Stimulated activated CD8-positive, alpha-beta memory T cell treated with anti-CD3 and anti-CD28 coated beads, Interleukin-15, amount 100 ng/mL, for 24 hours (primary cell): ENCODE measurements at places on chromosomes 2 and 18.

GRCh38 chr2:69848186-69848790 is 18.8 kb downstream of the GMCL1 start:
- no peak for DNase-seq

DNA sequence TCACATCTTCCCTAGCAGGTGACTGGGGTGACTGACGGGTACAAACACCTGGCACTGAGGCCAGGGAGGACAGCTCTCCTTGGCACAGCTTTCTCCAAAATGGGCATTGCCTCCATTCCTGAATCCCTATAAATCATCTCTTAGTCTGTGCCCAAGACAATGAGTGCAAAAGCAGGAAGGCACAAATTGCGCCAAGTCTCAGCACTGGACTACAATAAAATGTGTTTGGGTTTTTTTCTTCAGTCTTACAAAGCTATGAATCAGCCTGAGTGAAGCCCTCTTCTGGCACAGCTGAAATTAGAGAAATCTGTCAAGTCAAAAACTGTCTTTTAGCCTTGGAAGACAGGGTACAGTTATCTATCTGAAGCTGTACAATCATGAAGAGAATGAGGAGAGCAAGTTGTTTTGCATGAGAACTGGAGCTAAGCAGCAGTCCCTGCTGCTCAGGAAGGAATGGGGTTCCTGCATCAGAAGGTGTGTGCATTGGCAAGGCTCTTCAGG is 90.8 kb downstream of the EPB41L3 start:
- no peak for DNase-seq

DNA sequence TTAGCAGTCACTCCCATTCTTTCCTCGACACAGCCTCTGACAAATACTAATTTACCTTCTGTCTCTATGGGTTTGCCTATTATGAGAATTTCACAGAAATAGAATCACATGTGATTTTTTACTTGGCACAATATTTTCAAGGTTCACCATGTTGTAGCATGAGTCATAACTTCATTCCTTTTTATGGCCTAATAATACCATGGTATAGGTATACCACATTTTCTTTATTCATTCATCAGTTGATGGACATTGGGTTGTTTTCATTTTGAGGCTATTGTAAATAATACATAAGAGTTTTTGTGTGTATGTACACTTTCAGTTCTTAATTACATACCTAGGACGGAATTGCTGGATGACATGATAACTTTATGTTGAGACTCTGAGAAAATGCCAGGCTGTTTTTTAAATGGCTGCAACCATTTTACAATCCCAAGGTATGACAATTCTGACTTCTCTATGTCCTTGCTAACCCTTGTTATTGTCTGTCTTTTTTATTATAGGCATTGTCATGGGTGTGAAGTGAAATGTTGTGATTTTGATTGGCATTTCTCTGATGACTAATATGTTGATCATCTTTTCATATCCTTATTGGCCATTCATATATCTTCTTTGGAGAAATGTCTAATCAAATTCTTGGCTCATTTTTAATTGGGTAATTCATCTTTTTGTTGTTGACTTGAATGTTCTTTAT is 87.9 kb downstream of the IRS1 start:
- DNase-seq, result no peak

DNA sequence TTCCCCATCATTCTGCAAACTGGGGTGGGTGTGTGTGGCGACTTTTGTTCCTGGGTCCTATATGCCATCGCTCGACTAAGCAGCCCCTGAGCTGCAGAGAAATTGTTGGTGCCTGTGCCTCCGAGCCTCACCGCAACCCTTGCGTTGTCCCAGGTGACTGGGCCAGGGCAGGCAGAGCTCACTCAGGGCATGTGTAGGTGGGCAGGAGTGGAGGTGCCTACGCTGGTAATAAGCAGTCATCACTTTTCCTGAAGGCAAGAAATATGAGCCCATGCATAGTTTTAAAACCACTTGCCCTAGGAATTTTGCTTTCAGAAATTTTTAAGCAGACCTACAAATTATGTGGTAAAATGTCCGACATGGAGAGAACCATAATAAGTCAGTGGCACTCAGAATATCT is 197.8 kb downstream of the SMAD7 start:
- no peak for DNase-seq

DNA sequence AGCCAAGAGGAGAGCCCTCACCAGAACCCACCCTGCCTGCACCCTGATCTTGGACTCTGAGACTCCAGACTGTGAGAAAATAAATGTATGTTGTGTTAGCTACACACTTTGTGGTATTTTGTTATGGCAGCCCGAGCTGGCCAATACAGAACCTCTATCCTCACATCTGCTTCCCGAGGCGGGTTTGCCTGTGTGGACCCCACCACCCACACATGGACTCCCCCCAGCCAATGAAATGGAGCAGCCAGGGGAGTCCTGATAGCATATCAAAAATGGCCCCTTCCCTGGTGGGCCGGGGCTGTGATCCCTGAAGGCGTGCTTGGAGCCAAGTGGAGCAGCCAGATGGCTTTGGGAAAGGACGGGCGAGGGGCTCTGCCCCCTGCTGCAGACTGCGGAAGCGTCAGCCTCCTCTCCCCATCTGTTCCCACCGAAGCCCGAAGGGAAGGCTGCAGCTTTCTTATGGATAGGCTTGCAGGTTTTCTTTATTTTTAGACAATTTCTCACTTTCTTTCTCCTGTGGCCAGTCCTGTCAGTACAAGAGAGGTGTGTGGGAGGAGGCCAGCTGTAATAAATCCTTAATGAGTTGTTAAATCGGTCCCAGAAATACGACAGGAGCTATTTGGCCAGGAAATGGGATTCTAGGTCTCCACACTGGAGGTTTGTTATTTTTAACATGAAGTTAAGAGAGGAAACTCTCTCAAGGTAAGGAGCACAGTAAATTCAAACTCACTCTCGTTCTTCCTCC is 34.4 kb downstream of the TEX51 start:
- DNase-seq, result no peak

GRCh38 chr2:138615257-138615656 is 113.7 kb downstream of the SPOPL start:
- DNase-seq, result no peak

DNA sequence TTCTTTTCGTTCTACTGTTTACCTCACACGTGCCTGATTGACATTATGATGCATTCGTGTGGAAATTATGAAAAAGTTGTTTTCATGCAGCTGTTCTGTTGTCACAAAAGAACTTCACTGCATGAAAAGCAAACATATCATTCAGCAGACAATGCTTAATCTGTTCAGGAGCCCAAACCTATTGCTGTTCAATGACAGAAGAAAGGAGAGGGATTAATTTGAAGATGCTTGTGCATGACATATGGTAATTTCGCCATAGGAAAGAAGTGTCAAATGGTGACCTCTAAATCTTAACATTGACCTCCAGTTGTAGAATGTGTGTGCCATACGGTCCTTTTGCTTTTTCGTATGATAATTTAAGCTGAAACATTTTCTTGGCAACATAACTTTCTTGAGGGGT is 124.5 kb downstream of the WDR7 start:
- no peak for DNase-seq
